Activated naive CD8-positive, alpha-beta T cell treated with anti-CD3 and anti-CD28 coated beads for 36 hours (primary cell): ENCODE measurements at places on chromosomes 2 and 18. TPM values are rescaled to one million over a fixed set of nuclear protein-coding genes. Genes with fewer than 3 reads are reported as not detected.

DNA sequence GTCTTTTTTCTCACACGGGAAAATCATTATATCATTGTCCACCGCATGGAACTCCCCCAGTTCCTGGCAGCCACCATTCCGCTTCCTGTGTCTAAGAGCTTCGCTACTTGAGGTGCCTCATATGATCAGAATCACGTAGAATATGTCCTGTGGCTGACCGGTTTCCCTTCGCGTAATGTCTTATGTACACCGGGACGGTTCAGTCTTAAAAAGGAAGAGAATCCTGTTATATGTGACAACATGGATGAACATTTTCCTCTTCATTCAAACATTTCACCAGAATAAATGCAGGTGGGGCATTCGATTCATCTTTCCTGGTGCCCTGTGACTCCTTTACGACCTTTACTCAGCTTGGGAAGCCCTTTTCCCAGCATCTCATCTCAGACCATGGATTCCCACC, 131.7 kb upstream of the TWIST2 start:
- no peak for DNase-seq
- H3K27me3 ChIP-seq = peaks cover 40% of the 10 kb centered on the region
- no peak overlapping the region for H3K27ac ChIP-seq
- H3K4me3 ChIP-seq = no peak overlapping the region
- H3K36me3 ChIP-seq = no peaks in the 10 kb centered on the region
- H3K4me1 ChIP-seq = no peaks in the 10 kb centered on the region

- no peak for DNase-seq
- H3K27me3 ChIP-seq = no peaks in the 10 kb centered on the region
- peak overlapping the region; percentile 83 for H3K4me3 ChIP-seq
- H3K36me3 ChIP-seq = peaks cover 28% of the 10 kb centered on the region
- peak overlapping the region; percentile 84 for H3K27ac ChIP-seq
Measured at GRCh38 chr2:98608962-98609604, 694 bp downstream of the UNC50 start.

- DNase-seq = no peak
- no peak overlapping the region for H3K4me3 ChIP-seq
- H3K27me3 ChIP-seq = peaks cover 4% of the 10 kb centered on the region
Measured at GRCh38 chr2:208373460-208374089, 33.0 kb upstream of the PTH2R start.

DNA sequence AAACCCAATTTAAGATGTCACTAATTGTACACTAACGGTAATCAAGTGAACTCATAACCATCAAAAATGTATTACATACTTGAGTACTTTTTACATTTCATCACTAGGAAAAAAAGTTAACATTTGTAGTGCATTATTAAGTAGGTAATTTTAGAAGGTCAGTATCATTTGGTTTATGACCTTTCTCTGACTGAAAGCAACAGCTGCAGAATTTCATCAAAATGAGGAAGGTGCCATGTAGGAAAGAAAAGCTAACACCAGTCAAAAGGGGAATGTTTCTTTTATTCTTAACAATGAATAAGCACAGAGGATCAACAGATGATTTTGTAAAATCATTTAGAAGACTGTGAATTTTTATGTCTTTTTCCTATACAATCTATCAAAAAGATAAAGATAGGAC, 79.0 kb downstream of the PIGN start:
- H3K27me3 ChIP-seq = no peaks in the 10 kb centered on the region
- no peak overlapping the region for H3K27ac ChIP-seq
- H3K4me1 ChIP-seq = no peaks in the 10 kb centered on the region
- H3K4me3 ChIP-seq = no peak overlapping the region
- no peak for DNase-seq

- no peaks in the 10 kb centered on the region for H3K4me1 ChIP-seq
- H3K27me3 ChIP-seq = peaks cover 7% of the 10 kb centered on the region
- no peaks in the 10 kb centered on the region for H3K36me3 ChIP-seq
Measured at GRCh38 chr2:133710613-133711012, 142.3 kb upstream of the NCKAP5 start.

DNA sequence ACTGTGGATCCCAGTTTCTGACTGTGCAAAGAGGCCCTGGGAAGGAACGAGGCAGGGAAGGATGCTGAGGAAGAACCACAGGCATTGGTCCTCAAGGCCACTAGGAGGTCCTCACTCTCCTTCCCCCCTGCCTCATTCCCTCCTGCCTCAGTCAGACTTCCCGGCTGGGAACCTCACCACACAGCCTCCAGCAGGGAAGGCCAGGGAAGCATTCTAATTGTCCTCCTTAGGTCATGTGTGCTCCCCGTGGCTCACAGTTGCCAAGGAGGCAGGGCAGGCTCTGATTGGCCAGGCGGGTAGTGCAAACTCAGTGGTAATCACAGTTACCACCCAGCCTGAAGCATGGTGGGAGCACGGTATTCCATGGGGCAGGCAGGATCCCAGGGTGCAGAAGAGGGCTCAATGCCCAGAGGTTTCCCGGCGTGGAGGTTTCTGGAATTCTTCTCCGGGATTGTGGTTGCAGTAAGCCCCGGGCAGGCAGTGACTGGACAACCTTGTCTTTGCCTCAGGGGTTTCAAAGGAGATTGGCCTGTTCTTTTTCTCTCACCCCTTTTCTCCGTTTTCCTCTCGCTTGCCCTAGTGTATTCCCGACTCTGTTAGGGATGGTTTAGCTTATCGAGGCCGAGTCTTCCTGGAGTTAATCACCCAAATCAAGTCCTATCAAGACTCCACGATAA, 27.1 kb downstream of the FER1L5 start:
- H3K27me3 ChIP-seq = no peaks in the 10 kb centered on the region
- H3K36me3 ChIP-seq = no peaks in the 10 kb centered on the region
- no peak overlapping the region for H3K27ac ChIP-seq
- DNase-seq = no peak
- no peak overlapping the region for H3K4me3 ChIP-seq

GRCh38 chr2:36413218-36413617, 57.6 kb downstream of the CRIM1 start:
- H3K36me3 ChIP-seq = no peaks in the 10 kb centered on the region
- no peak overlapping the region for H3K27ac ChIP-seq
- DNase-seq = no peak
- no peak overlapping the region for H3K4me3 ChIP-seq
- H3K27me3 ChIP-seq = no peaks in the 10 kb centered on the region
- no peaks in the 10 kb centered on the region for H3K4me1 ChIP-seq

GRCh38 chr2:100242476-100242875, 79.8 kb downstream of the LONRF2 start:
- H3K4me3 ChIP-seq = no peak overlapping the region
- H3K27me3 ChIP-seq = no peaks in the 10 kb centered on the region
- no peak overlapping the region for H3K27ac ChIP-seq
- no peaks in the 10 kb centered on the region for H3K4me1 ChIP-seq
- no peaks in the 10 kb centered on the region for H3K36me3 ChIP-seq

- H3K27ac ChIP-seq = no peak overlapping the region
- H3K27me3 ChIP-seq = no peaks in the 10 kb centered on the region
- DNase-seq = no peak
- H3K4me1 ChIP-seq = no peaks in the 10 kb centered on the region
Measured at GRCh38 chr2:79830501-79830900, 317.6 kb downstream of the CTNNA2 start.

DNA sequence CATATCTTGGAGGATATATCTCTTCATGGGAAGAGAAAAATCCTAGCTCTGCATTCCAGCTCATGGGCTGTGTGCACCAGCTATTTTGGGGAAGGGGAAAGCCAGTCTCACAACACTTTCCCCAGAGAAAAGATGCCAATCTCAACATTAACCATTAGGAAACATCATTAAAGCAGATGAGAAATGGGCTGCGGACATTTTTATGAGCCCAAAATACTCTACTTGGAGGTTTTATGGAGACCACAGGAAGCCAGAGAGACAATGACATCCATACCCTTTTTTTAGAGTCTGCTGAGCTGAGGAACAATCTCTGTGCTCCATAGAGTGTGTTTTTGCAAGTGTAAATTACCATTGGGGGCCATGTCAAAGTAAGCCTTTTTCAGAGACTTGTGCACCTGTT, 213.7 kb downstream of the TRIB2 start:
- DNase-seq = no peak
- H3K36me3 ChIP-seq = no peaks in the 10 kb centered on the region
- H3K27ac ChIP-seq = no peak overlapping the region
- H3K4me1 ChIP-seq = no peaks in the 10 kb centered on the region
- peaks cover 25% of the 10 kb centered on the region for H3K27me3 ChIP-seq
- H3K4me3 ChIP-seq = no peak overlapping the region

- no peak overlapping the region for H3K27ac ChIP-seq
- DNase-seq = no peak
- H3K36me3 ChIP-seq = no peaks in the 10 kb centered on the region
Measured at GRCh38 chr2:234730066-234730640, 221.7 kb upstream of the SH3BP4 start.

Gene KIAA2012
- not detected for total RNA-seq

Gene CEP192
- total RNA-seq = 27.5 TPM

Gene ZEB2
- 10.5 TPM for total RNA-seq

Gene REG1A
- total RNA-seq = not detected

Gene GATA6
- not detected for total RNA-seq

Gene MAPRE3
- total RNA-seq = 2.3 TPM
